Kasumi-1 (cell line): ENCODE measurements at places on chromosomes 3 and 15.

DNA sequence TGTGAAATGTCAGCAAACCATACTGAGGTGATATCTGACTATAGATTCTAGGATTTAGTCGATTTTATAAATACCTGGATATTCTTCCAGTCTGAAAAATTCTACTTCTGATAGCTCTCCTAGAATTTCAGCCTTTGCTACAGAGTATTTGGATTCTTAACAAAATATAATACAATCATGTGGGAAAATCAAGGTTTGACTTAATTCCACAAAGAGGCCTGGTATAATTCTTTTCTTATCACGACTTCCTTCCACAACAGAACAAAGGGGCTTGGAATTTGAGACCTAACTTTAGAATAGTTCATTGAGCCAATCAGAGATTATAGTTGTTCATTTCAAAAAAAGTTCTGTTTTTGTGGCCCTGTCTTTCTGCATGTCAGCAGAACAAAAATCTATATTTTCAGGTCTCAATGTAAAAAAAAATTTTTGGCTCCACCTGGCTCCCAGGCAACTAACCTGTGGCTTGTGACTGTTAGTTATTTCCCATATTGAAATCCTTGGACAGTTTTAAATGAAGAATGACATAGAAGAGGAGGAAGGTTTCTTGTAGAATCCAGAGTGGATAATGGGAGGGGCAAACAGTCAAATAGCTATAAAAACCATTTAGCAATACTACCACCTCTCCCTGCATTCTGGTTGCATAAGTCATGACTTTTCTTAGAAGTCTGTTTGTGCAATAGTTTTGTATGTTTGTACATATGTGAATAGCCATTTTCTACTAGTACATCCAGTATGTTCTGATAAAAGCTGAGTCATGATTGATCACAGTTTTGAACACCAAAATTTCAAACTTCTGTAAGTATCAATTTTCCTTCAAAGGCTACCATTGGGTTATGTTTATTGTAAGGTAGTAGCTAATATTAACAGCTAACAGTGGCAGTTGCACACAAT, 4.0 kb downstream of the TM4SF1 start:
- peak; percentile 15 for DNase-seq

- no peak for DNase-seq
Measured at GRCh38 chr15:74525309-74525708, 15.7 kb upstream of the ARID3B start.

- no peak for DNase-seq
Measured at GRCh38 chr3:126755866-126756265, 51.8 kb downstream of the CHCHD6 start.

DNA sequence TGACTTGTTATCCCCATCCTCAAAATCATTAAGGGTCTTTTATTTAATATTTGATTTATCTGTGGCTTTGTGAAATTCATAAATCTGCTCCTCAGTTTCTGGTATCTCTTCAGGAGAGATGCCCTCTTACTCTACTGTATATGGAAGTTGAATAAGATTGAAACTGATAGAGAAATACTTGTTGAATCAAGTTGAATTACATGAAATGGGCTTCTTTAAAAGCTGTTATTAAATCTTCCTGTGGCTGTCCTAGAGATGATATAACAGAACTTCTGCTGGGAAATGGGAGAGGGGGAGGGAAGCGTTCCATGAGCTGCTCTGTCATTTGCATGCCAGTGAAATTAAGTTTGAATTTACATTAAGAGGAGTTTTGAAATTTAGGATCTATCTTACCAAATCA, 494.4 kb upstream of the TPRG1 start:
- no peak for DNase-seq

DNA sequence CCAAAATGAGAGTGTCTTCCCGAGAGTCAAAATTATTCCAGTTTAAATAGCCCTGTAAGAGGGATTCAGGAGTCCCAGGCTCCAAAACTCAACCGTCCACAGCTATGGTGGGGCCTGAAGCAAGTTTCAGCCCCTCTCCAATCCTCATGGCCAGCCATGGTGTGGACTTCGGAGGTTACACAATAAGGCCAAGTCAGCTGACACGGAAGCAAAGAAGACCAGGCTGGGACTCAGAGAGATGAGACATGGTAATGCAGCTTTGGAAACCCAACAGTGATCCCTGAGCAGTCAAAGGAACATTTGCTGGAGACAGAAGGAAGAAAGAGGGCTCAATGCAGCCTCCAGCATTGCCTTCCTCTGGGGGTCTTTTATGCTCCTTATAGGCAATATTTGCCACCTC, 324.6 kb upstream of the TLE3 start:
- DNase-seq, result no peak

- DNase-seq, result no peak
Measured at GRCh38 chr3:169508426-169508825, 155.1 kb downstream of the MECOM start.

DNA sequence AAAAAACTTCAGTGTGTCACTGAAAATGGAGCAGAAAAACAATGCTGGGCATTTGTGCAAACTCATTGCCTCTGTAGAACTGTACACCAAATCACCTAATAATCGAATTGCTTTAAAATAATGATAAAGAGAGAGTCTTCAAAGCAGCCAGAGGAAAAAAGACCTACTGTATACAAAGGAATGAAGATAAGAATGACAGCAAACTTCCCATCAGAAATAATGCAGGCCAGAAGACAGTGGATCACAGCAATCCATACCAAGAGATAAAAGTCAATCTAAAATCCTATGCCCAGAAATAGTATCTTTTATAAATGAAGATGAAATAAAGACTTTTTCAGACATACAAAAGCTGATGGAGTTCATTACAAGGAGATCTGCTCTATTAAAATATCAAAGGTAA, 134.7 kb upstream of the VEPH1 start:
- DNase-seq, result no peak

GRCh38 chr3:34140616-34141015, 342.2 kb downstream of the PDCD6IP start:
- peak; percentile 63 for DNase-seq

- no peak for DNase-seq
Measured at GRCh38 chr15:60172143-60172542, 168.0 kb downstream of the FOXB1 start.

- DNase-seq, result no peak
Measured at GRCh38 chr15:31169558-31169957, 68.0 kb upstream of the TRPM1 start.

DNA sequence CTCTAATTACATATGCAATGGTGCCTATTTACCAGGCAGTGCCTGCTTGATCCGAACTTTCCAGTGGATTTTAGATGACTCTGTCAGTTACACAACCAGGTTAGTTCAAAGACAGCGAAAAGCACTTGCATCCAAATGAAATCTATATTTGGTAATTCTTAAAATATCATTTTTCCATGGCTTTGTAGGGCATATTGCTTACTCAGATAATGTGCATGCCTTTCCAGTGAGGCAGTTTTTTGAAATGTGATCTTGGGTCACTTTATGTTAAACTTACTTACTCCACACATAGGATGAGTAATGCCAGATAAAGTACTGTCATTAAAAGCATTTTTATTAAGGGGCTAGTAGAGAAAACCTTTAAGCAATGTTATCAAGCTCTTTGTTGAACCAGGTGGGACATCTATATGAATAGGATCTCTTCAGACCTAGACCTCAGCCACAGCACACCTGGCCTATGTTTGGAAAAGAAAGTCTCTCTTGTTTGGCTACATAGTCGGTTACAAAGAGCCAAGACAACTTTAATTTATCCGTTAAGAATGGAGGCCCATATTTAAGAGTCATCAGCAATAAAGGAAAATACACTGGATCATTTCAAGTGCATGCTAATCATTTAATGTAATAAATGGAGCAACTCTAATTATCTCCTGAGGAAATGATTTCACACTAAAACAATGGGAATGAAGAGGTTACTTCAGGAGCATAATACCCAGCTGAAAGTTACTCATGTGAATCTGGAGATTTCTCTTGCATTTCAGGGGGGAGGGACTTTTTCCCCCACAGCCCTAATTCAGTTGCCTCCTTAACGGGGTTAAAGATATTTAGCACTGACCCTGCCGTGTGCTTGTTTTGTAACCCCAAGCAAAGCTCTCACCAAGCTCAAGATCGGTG, 56.3 kb upstream of the TMCO5A start:
- no peak for DNase-seq

DNA sequence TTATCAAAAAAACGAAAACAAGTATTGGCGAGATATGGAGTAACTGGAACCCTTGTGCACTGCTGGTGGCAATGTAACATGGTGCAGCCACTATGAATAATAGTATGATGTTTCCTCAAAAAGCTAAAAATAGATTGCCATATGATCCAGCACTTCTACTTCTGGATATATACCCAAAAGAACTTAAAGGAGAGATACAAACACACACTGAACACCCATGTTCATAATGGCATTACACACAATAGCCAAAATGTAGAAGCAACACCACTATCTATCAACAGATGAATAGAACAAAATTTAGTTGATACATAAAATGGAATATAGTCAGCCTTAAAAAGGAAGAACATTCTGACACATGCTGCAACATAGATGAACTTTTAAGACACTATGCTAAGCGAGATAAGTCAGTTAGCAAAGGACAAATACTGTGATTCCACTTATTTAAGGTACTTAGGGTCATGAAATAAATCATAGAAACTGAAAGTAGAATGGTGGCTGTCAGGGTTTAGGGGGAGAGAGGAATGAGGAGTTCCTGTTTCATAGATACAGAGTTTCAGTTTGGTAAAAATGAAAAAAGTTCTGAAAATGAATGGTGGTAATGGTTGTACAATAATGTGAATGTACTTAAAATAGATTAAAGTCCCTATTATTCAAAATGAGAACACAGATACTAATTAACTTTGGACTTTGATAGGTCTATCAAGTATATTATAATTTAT, 59.4 kb upstream of the IMPG2 start:
- DNase-seq, result peak; percentile 28

- DNase-seq, result peak; percentile 85
Measured at GRCh38 chr3:30751610-30752299, 142.7 kb downstream of the GADL1 start.

- DNase-seq, result peak; percentile 10
Measured at GRCh38 chr15:92391640-92392039, 2.0 kb upstream of the ST8SIA2 start.

- DNase-seq, result no peak
Measured at GRCh38 chr15:73946795-73947370, 20.6 kb downstream of the LOXL1 start.

- no peak for DNase-seq
Measured at GRCh38 chr15:41629883-41630282, 30.3 kb upstream of the MGA start.

DNA sequence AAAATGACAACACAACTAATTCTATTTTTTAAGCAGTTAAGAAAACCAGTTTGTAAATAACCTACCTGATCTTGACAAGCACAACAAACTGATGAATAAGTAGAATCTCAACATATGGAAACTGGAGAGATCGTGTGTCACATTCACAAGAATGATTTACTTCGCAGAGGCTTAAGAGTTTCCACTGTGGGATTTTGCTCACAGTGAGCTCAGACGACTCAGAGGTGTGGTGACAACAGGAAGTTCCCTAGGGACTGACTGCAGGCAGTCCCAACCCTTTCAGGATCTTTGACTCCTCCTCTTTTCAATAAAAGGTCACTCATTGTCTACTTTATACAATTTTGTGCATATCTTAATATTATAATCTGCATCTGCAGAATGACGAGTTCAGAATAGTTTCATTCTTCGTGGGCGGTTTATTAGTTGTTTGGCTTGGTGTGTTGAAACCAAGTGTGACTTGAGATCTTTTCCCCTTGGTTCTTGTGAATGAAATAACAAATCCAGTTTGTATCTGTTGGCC, at the start of gene LIPH:
Gene LIPH, minus strand, starts transcription at position 231 of the 520 bp plus-strand sequence. Its CDS starts 117 bp downstream, at position 114.
- peak; percentile 34 for DNase-seq

GRCh38 chr3:194836661-194837060, 151.0 kb downstream of the FAM43A start:
- DNase-seq, result no peak

GRCh38 chr15:75545064-75545463, 34.1 kb downstream of the PTPN9 start:
- DNase-seq, result no peak

DNA sequence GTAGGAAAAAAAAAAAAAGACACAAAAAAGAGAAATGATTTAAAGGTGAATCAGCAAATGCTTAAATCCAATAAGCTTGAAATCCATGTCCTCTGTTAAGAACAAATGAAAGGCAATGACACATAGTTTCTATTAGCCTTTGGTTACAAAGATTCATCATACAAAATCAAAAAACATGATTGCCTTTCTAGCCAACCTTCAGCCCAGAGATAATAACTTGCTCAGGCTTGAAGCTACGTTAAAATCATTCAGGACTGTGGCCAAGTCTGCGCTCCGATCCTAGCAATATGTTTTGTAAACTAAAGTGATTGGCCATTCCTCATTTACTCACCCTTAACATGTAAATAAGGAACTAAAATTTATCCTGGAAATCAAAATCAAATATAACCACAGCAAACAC, 556.7 kb downstream of the FGF12 start:
- DNase-seq, result no peak
